EL (cell line): ENCODE measurements at places on chromosomes 2 and 18.
A peak's percentile ranks its signal among the peaks of the same experiment; 100 is the strongest.

GRCh38 chr2:10453905-10454298 is 5.8 kb upstream of the ODC1 start:
- DNase-seq: no peak

DNA sequence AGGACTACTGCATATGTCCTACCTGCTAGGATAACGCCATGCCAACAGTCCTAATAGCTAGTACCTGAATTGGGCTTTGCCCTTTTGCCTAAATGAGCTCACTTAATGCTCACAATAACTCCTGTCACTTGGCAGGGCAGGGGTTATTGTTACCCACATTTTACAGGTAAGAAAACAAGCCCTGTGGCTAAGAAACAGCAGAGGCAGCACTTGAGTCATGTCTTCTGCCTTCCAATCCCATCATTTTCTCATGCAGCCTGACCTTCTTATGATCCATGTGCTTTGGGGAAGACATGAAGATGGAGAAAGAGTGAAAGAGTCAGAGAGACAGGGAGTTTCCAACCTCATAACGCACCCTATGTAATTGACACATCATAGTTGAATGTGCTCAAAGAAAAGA is 33.6 kb upstream of the LPIN1 start:
- no peak for DNase-seq

DNA sequence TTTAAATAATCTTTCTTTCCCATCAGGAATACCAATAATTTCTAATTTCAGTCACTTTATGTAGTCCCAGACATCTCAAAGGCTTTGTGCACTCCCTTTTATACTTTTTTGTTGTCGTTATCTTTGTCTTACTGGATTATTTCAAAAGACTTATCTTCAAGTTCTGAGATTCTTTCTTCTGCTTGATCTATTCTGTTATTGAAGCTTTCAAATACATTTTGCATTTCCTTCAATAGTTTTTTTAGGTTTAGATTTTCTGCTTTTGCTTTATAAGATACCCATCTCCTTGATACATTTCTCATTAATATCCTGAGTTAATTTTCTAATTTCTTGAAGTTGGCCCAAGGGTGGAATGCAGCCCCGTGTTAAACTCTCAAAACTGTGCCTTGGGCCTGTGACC is 432.4 kb downstream of the RIT2 start:
- no peak for DNase-seq

- DNase-seq: no peak
These were observed 24.9 kb downstream of the FHL2 start for GRCh38 chr2:105373895-105374401.

- DNase-seq: no peak
These were observed 323.2 kb upstream of the TFPI start for GRCh38 chr2:187877391-187877790.

- DNase-seq: no peak
These were observed 118.2 kb upstream of the RND3 start for GRCh38 chr2:150605664-150606063.

DNA sequence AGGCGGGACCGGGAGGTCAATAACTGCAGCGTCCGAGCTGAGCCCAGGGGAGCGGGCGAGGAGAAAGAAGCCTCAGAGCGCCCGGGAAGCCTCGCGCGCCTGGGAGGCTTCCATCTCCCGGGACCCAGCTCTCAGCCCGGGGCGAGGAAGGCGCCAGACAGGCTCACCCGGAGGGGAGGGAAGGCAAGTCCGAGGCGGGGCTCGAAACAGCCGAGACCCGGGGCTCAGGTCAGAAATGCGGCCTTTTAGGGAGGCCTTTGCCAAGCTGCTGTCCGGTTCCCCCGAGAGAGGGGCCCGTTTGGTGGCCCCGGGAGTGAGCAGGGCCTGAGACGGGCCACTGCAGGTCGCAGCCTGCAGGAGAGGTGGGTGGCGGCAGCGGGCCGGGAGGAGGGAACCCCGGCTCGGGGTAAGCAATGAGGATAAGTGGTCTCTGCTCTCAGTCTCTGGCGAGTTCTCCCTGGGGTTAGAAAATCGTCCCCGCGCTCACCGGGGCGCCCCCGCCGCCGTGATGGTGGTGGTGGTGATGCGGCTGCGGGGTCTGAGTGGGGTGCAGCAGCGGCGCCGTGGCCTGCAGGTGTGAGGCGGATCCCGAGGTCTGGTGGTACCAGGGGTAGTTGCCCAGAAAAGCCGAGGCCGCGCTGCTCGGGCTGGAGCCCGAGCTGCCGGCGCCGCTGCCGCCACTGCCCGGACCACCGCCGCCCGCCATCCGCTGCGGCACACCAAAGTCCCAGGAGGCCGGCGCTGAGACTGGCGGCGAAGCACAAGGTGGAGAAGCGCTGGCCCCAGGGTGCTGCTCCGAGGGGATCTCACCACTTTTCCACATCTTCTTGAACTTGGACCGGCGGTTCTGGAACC is 2.4 kb downstream of the DLX2 start:
- no peak for DNase-seq

- DNase-seq: no peak
These were observed 165.3 kb upstream of the KLHL29 start for GRCh38 chr2:23219666-23220065.

DNA sequence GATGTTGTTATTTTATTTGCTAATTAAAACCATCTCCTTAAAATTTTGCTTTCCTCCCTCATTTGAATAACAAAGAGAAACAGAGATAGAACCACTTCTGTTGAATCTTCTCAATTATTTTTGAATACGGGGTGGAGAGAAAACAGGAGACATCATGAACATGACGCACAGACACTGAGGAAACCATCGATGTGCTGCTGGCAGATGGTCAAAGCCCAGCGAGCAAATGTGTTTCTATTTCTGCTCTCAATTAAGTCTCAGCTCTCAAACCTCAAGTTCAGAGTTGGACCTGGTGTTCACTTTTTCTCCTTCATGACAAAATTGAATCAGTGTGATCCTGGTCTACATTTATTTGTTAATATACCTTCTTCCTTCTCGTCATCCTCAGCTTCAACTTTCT is 36.1 kb upstream of the TWIST2 start:
- DNase-seq: peak; percentile 47

DNA sequence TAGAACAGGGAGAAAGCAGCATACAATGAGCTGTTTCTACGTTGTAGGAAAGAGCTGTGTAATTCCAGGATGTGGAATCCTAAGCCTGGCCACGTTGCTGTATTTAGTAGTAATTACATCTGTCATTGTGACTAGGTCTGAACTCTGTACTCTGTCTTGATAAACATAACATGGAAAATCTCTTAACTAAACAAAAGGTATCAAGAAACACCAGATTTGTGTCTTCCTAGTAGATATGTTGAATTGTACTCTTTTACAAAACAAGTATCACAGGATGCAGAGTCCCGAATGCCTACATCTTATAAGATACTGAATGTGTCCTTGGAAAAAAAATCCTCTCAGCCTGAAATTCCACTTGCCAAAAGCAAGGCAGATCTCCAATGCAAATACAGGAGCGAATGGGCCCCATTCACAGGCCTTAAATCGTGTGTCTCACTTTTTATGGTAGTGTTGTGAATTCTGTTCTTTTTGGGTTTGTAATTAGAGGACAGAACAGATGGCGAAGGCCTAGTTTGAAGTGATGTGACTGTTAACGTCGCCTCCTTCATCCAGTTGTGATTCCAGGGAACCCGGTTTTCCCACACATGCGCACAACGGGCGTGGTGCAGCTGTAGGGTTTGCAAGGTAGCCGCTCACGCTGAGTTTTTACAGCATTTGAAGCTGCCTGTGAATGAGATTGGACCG is 246.5 kb downstream of the GBX2 start:
- no peak for DNase-seq

GRCh38 chr2:189995679-189996078 is 66.8 kb downstream of the MSTN start:
- DNase-seq: no peak

DNA sequence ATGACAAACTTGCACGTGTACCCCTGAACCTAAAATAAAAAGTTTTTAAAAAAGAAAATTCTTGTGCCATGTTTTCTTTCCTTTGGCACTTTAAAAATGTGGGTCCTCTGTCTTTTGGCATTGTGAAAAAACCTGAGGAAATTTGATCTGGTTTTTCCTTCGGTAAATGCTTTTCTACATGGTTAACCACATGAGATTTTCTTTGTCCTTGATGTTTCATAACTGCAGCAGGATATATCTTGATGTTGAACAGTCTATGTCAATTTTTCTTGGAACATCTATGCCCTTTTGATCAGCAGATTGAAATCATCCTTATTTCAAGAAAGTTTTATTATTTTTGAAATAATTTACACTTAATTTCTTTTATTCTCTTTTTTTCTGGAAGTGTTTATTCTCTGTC is 109.1 kb downstream of the TMEM17 start:
- DNase-seq: no peak

DNA sequence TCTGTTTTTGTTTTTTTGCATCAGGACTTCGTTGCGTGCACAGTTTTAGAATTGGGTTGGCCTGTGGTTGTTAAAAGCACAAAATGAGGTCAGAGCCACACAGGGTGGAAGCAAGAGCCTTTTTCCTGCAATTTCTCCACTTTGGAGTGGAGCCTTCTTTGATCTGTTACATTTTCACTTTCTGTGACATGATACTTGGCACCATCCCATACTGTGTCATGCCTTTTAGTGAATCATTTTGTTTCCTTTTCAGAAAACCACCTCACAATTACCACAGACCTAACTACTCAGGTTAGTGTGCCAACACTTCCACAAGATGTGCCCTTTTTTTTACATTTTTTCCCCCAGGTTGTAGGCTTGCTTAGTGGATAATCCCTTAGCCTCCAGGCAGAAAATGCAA is 32.5 kb downstream of the MERTK start:
- DNase-seq: peak; percentile 56

DNA sequence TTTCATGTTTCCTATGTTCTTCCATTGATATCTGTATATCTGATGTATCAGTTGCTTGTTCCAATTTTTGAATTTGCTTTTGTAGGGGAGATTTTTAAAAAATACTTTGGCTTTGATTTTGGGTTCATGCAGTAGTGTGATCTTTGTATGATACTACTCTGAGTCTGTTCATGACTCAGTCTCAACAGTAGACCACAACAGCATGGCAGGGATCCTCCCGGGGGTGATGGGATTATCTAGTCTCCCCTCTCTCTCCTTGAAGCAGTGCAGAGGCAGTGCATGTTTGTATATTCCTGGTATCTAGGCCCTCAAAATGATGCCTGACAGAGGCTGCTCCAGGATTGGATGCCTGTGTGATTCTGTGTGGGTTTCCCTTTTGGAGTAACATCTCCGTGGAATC is 55.3 kb downstream of the G6PC2 start:
- DNase-seq: no peak

DNA sequence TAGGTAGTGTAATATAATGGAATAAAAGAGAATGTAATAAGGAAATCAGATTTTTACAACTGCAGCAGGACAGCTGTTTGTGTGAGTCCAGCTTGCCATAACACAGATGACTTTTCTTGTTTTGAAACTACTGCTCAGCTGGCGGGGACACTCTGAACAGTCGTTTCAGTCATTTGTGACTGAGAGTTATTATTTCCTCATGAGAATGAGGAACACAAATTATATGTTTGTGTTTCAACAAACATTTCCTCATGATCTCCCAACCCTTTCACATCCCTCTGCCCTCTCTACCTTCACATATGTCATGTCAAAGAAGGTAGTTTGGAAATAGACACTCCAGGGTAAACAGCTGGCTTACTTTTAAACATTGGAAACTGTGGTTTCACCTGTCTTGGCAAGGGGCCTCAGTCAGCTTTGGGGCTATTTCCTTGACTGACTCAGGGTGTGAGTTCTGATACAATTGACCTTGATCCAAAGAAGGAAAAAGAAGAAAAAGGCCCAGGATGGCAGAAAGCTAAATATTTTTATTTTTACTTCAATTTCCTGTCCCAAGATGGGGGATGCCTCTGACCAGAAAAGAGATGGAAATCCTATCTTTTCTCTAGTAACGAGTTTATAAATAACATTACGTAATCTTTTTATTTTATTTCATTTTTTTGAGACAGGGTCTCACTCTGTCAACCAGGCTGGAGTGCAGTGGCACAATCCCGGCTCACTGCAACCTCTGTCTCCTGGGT is 593 bp downstream of the SP140L start:
- no peak for DNase-seq

DNA sequence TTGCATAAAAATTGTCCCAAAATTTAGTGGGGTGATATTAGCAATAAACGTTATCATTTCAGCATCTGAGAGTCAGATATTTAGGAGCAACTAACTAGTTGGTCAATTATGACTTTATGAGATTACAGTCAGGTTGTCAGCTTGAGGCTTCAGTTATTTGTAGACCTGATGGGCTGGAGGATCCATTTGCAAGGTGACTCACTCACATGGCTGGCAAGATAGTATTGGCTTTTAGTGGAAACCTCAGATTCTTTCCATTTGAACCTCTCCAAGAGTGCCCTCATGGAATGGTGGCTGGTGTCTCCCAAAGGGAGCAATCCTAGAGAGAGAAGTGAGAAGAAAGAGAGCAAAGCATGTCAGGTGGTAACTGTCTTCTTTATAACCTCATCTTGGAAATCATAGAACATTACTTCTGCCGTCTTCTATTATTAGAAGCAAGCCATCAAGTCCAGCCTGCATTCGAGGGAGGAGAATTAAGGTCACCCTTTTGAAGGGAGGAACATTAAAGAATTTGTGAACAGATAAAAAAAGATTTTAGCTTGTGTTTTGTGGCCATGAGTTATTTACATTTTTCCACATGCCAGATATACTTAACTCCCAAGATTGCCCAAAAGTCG is 92.5 kb downstream of the HAUS1 start:
- DNase-seq: peak; percentile 21

GRCh38 chr2:236972491-236973342 is 113.0 kb upstream of the COPS8 start:
- peak; percentile 82 for DNase-seq

DNA sequence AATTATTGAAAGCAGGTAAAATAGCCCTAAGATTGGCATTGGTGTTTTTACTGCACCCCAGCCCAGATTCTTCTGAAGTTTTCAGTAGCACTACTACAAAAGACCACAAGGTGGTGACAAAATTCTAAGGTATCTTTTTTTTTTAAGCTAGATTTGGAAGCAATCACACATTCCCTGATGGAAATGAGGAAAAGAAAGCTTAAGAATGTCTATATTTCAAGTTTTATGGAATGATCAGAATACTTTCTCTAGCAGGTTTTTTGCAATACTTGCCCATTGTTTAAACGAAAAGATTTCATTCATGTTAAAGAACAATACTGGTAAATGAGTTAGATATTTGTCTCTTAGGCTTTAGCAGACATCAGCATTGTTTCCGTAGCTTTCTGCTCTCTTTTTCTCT is 32.1 kb upstream of the ZNF638 start:
- DNase-seq: peak; percentile 39

- no peak for DNase-seq
These were observed 284.2 kb upstream of the TANK start for GRCh38 chr2:160876029-160876428.

DNA sequence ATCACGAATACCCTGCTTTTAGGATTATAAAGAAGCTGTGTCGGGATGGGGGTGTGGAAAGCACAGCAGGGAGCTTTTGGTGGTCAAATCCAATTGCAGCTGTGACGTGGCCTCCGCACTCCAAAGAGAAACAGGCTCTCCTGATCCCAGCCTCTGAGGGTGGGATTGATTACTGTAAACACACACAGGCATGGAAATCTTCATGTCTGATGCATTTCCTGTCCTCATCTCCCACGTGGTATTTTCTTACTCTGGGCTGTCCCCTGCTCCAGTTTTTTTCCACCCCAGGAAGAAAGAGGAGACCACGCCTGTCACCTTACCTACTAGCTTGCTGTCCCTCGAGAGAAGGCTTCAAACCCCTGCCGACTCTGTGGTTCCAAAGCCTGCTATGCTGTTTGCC is 22.7 kb downstream of the RNF152 start:
- peak; percentile 45 for DNase-seq
